Stimulated activated CD8-positive, alpha-beta memory T cell treated with anti-CD3 and anti-CD28 coated beads, Interleukin-15, amount 100 ng/mL, for 1 hour (primary cell): ENCODE measurements at places on chromosomes 5 and 9.

DNA sequence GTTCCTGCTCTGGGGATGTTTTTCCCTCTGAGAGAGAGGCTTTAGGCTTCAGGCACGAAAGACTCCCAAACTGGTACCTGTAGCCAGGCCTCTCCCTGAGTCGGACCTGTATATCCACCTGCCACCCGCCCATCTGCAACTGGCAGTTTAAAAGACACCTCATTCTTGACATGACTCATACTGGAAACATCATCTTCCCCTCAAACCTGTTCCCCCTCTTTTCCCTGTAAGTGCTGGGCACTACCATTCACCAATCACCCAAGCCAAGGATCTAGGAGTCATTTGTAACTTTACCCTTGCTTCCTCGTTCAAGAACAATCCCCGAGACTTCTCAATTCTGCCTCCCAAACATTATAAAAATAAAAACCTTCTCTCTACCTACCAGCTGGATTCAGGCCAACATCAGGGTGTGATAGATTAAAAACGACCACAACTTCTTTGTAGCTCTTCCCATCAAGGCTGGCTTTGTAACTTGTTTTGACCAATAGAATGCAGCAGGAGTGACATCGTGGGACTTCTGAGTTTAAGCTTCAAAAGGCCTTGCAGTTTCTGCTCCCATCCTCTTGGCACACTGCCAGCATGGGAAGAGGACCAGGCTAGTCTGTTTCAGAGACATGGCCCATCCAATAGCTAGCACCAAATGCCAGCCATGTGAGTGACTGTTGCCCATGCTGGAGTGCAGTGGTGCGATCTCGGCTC lies 1.8 kb upstream of the WDR31 start:
- DNase-seq, result no peak

GRCh38 chr5:56734091-56734694 lies 81.2 kb upstream of the MAP3K1 start:
- no peak for DNase-seq

DNA sequence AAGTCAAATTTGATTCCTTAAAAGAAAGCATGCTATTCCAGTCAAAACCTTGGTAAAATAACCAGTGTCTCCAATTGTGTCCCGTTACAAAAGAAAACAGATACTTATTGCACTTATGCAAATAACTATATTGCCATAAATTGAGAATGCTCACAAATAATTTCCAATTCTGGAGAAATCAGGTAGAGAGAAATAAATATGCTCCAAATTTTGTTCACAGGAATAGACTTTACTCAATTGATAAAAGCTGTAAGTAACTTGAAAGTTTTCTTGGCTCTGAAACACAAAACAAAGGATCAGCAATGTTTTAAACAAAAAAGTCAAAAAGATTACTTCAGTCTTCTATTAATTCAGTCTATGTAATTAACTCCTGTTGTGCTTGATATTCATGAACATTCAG lies 7.8 kb upstream of the DTWD2 start:
- no peak for DNase-seq

- DNase-seq, result no peak
Measured at GRCh38 chr5:128536254-128537220, 1.5 kb downstream of the FBN2 start.

DNA sequence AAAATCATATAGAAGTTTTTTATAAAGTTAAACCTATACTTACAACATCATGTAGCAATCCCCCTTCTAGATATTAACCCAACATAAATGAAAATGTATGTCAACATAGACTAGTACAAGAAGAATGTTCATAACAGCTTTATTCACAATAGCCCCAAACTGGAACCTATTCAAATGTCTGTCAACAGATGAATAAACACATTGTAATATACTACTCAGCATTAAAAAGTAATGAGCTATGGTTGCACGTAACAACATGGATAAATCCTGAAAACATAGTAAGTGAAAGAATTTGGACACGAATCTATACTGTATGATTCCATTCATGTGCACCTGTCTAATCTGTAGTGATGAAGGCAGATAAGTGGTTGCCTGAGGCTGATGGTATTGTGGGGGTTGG lies 73.9 kb downstream of the CSNK1G3 start:
- no peak for DNase-seq

DNA sequence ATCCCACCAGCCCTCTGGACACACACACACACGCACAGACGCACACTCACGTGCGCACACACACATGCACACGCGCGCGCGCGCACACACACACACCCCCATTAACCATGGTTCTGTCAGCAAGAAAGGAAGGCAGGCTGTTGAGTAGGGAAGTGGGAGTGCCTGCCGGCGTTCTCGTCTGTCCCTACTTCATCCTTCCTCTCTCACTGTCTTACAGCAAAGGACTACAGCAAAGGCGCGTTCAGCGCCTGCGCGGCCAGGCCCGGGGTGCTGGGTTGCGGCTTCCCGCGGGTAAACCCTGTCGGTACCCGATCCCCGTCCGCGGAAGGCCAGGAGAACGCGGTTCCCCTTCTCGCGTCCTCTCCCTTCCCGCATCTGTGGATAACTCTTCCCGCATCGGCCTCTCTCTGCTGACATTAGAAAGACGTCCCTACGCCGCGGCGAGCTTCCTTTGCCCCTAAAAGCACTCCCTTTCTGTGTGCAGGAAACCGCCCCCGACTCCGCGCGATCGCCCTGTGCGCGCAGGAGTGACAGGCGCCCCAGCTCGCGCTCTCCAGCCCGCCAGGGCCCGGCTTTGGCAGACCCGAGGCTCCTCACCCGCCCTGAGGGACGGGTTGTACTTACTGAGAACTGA lies 219.2 kb downstream of the AGTPBP1 start:
- DNase-seq, result no peak

- DNase-seq, result no peak
Measured at GRCh38 chr5:135487839-135488514, 35.8 kb upstream of the TIFAB start.

DNA sequence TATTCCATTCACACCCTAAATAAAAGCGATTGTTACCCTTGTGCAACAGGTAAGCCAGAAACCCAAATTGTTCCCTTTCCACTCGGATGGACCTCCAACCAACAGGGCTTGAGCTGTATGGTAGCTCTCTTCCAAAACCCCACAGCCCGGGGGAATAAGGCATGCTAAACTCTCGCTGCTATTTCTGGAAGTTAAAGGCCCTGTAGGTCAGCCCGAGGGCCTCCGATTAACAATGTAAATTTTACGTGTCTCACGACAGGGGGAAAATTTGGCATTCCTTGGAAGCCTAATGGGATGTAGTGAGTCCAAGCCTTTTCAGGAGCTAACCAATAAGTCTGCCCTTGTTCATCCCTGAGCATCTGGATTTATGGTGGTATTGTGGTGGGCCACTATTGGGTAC lies 26.0 kb downstream of the CNOT8 start:
- no peak for DNase-seq

- no peak for DNase-seq
Measured at GRCh38 chr5:40623480-40624420, 56.0 kb upstream of the PTGER4 start.

- no peak for DNase-seq
Measured at GRCh38 chr9:121310571-121310970, 42.6 kb downstream of the GSN start.

DNA sequence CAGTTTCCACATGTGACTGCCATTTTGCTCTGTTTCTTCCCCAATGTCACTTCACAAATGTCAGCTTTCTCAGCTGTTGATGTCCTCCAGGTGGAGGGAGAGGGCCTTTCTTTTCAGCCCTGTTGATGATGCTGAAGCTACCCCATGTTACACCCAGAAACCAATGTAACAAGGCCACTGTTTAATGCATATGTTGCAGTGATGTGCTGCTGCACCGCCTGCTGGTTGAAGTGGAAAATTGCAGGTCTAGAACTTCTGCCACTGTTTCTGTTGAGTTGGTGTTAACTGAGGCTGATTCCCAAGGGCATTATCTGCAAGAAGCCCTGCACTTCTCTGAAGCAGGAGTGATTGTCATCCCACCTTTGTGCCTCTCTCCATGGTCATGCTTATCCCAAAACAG lies 428.4 kb downstream of the KDM4C start:
- no peak for DNase-seq

GRCh38 chr9:126678989-126679388 lies 65.3 kb downstream of the LMX1B start:
- DNase-seq, result no peak

DNA sequence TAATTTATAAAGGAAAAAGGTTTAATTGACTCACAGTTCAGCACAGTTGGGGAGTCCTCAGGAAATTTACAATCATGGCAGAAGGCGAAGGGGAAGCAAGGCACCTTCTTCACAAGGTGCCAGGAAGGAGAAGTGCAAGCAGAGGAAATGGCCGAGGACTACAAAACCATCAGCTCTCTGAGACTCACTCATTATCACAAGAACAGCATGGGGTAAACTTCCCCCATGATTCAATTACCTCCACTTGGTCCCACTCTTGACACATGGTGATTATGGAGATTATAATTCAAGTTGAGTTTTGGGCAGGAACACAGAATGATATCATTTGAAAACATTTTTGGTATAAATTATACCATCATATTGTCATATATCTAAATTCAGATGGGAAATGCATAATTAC lies 934.7 kb downstream of the CDH12 start:
- no peak for DNase-seq
